Stimulated activated CD8-positive, alpha-beta memory T cell treated with anti-CD3 and anti-CD28 coated beads, Interleukin-15, amount 100 ng/mL, for 48 hours (primary cell): ENCODE measurements at places on chromosomes 12 and 14.
A peak's percentile ranks its signal among the peaks of the same experiment; 100 is the strongest.

DNA sequence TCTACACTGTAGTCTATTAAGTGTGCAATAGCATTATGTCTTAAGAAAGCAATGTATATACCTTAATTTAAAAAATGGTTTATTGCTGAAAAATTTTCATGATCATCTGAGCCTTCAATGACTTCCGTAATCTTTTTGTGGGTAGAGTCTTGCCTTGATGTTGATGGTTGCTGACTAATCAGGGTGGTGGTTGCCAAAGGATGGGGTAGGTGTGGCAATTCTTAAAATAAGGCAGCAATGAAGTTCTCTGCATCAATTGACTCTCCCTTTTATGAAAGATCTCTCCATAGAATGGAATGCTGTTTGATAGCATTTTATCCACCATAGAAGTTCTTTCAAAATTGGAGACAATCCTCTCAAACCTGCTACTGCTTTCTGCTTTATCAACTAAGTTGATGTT is 41.1 kb downstream of the BBS10 start:
- DNase-seq: no peak

DNA sequence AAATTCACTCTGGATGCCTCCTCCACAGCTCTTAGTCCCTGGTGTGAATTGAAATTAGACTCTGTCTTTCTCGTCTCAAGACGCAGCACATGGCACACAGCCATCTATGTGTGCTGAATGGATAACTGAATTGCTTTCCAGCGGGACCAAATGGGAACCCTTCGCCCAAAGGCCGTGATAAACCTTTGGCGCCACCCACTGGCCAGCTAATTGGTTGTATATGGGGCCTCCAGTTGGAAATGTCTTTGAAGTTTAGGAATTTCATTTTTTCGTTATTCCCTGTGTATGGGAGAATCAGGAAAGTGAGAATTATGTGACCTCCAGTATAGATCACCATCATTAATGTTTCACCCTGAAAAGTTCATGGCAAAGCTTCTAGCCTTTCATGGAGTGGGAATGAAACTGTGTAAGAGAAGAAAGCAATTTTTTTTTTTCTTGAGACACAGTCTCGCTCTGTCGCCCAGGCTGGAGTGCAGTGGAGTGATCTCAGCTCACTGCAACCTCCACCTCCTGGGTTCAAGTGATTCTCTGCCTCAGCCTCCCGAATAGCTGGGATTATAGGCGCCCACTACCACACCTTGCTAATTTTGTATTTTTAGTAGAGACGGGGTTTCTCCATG is 9.8 kb upstream of the HSP90AA1 start:
- DNase-seq: peak; percentile 32

- no peak for DNase-seq
Measured at GRCh38 chr14:68695856-68696255, 97.0 kb downstream of the ZFP36L1 start.

DNA sequence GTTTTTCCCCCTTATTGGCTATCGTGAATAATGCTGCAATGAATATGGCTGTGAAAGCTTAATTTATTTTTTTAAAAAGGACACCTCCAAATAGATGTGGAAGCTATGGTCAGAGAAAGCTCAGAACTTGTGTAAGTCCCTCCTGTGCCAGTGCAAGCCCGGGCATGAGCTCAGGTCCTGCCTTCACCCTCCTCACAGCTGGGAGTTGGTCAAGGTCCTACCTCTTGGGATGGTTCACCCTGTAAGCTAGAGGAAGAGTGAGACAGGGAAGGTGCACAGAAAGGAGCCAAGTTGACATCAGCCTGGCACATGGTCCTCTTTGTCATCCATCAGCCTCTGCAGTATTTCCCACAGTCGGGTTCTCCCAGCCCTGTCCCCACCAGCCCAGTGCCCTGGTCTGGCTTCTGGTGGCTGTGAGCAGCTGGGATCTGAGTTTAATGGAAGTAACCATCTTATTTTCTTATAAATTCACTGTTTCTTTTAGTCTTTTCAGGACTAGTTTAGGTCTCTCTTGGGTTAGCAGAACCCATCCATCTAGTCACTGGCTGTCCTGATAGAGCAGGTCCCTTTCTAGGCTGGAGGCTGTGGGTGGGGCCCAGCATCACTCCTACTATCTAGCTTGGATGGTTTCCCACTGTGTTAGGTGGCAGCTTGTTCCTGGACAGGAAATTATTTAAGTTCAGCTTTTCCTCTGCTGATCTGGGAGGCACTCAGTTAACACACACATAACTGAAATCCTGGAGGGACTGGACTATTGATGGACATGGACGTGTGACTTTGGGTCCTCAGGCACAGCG is 11.8 kb upstream of the PLEKHG3 start:
- no peak for DNase-seq

DNA sequence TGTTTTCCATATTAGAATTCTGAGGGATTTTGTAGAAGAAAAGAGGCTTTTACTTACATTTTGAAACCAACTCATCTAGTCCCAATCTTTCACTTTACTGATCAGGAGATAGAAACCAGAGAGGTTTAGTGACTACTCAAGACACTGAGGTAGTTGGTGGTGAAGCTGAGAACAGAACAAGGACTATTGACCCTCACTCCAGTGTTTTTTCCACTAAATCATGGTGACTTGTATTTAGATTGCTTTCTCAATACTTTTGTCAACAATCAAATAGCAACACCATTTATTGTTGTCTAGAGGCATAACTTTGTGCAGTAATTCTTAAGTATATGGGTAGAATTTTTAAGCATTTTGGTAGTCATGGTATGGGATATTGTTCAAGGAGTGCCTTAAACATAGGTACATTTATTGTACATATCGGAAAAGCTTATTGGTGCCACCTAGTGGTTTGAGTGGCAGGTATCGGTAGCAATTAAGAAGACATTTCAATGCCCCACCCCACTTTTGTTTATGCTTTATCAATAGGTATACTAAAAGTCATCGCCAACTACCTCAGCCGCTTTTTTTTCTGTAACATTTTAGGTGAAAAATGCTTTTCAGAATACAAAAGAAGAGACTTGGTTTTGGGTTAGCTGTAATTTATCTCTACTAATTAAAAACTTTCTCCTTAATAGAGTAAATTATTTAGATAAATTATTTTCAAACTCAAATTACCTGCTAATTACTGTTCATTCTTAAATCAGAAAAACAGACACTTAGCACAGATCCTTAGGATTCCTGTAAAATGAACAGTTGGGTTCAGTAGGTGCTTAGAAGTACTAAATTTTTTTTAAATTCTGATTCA is 47.3 kb upstream of the PAWR start:
- no peak for DNase-seq

GRCh38 chr12:52871291-52872039 is 22.7 kb upstream of the KRT78 start:
- DNase-seq: no peak

GRCh38 chr14:60276347-60276746 is 27.3 kb downstream of the PPM1A start:
- no peak for DNase-seq

DNA sequence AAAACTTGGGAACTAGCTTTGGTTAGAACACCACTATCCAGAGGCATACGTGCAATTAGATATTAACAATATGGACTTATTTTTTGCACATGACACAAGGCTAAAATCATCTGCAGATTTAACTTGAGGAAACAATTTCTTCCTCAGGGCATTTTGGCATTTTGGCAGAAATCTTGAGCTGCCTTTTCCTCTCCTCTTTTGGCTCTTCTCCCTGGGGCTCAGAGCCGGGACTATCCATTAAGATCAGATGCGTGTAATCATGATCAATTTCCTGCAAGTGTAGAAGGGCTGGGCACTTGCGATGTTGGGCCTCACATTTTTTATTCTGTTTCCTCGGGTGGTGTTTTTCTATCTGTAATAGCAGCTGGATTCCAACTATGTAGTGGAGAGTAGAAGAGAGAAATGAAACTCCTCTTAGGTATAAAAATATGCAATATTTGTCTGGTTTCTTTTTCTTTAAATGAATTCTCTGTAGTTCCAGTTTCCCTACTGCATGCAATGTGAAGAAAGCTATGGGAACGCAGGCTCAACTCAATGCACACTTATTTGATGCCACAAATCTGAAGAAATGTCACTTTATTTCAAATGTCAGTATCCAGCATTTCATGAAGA is 1010.8 kb downstream of the FLRT2 start:
- DNase-seq: no peak

DNA sequence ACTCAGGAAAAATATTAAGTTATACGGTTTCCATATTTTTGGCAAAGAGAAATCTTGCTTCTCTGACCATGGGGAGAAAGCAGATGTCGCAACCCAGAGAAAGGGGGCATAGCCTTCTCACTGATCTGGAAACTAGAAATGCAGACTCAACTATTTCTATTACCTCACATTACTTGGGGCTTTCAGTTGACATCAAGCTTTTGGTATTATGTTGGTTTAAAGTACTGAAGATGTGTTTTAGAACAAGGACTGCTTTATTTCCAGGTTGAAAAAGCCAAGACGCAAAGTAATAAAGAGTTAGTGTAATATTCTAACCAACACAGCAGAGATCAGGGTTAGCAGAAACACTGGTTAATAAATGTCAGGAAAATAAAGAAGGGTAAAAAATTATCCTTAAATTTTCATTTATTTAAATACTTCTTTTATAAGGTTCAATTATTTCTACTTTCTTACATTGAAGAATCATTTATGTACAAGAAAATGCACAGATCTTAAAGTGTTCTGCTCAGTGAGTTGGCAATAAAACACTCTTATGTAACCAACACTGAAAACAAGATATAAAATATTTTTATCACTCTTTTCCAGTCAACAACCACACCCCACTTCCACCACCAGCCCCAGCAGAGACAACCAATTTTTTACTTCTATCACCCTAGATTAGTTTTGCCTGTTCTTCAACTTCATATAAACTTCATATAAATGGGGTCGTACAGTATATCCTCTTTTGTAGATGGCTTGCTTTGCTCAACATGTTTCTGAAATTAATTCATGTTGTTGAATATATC is 26.0 kb downstream of the DCP1B start:
- no peak for DNase-seq

- DNase-seq: no peak
Measured at GRCh38 chr12:123479442-123480180, 21.7 kb downstream of the SNRNP35 start.

GRCh38 chr12:128513831-128514230 is 246.9 kb downstream of the TMEM132C start:
- no peak for DNase-seq
